Natural killer cell treated with Interleukin-12 subunit alpha and Interleukin-12 subunit beta and Interleukin-15 and Interleukin-18, amount 100 ng/mL, for 72 hours (primary cell): ENCODE measurements at places on chromosomes 4 and X. TPM values are rescaled to one million over a fixed set of nuclear protein-coding genes. Genes with fewer than 3 reads are reported as not detected.

Gene PGAM4
- not detected for total RNA-seq

Gene C4orf50
- total RNA-seq, result 0.81 TPM

Gene ZNF630
- 2.3 TPM for total RNA-seq

Gene PLXNB3
- 0.48 TPM for total RNA-seq

- peak overlapping the region; percentile 78 for H3K4me3 ChIP-seq
- DNase-seq, result peak; percentile 75
- H3K27me3 ChIP-seq, result no peaks in the 10 kb centered on the region
- peaks cover 10% of the 10 kb centered on the region for H3K36me3 ChIP-seq
- H3K27ac ChIP-seq, result peak overlapping the region; percentile 74
Observed at GRCh38 chr4:98446499-98447375, 185.6 kb downstream of the RAP1GDS1 start.

DNA sequence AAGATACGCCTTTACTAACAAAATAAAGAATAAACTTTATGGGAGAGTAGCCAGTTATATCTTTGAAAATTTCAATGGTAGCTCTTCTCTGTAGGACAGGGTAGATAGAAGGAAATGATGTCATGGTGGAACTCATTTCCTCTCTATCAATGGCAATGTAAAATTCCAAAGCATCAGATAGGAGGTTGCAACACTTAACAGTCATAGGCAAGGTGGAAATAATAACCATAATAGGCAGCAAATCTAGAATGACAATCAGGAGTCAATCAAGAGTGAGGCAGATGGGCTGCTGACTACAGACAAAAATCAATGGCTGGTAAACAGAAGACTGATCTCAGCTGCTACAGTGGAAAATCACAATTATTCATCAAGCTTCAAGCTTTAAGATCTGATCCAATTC lies 53.9 kb upstream of the TET2 start:
- no peak for DNase-seq
- peaks cover 32% of the 10 kb centered on the region for H3K36me3 ChIP-seq
- no peak overlapping the region for H3K4me3 ChIP-seq
- H3K27me3 ChIP-seq, result peaks cover 9% of the 10 kb centered on the region
- no peaks in the 10 kb centered on the region for H3K4me1 ChIP-seq

DNA sequence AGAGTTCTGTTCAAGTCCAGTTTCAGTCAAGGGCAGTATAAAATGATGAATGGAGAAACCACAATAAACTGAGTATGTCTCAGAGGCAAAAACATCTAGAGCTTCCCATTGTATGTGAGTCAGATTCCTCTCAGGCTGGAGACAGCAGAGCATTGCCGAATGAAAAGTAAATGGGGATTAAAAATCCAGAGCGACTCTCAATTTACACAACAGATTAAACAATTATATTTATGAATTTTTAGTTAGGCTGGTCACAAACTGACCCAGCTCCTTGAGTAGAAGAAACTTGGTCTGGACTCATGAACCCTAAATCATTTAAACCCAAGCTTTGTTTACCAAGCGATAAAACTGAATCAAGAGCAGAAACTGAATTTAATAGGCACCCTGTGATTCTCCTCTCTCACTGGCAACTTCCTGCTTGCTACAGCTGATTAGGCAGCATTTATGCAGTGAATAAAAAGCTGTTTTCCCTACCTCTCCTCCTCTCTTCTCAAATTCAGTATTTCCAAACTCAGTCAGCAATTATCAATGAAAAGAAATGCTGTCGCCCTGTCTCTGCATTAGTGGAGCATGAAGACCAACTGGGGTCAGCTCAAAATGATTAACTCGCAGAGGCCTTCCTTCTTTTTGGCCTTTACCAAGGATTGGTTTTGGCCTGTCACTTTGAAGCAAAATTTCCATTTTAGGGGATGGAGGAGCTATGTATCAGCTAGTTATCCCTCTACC lies 568.0 kb downstream of the PDHA2 start:
- H3K36me3 ChIP-seq, result peaks cover 5% of the 10 kb centered on the region
- no peak overlapping the region for H3K4me3 ChIP-seq
- no peak for DNase-seq
- H3K4me1 ChIP-seq, result no peaks in the 10 kb centered on the region

DNA sequence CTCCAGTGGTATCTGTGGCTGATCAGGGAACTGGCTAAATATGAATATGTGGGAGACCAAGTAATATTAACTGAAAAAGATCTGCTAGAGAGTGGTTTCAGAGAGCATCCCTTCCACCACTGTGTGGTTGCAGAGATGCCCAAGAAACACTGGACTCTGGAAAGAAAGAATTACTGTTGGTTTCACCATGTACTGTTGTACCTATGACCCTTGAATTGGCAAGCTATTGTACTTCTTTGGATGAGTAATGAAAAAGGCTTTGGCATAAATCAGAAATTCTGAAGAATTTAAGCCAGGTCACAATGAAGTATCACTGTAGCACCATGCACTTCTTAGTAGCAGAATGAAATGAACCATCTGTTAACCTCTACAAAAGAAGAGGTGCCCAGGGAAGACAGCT lies 134.4 kb upstream of the INTU start:
- no peak overlapping the region for H3K4me3 ChIP-seq
- H3K27me3 ChIP-seq, result no peaks in the 10 kb centered on the region
- H3K36me3 ChIP-seq, result no peaks in the 10 kb centered on the region
- DNase-seq, result no peak

- peak overlapping the region; percentile 47 for H3K4me3 ChIP-seq
- peaks cover 37% of the 10 kb centered on the region for H3K4me1 ChIP-seq
- H3K36me3 ChIP-seq, result peaks cover 11% of the 10 kb centered on the region
- DNase-seq, result no peak
Observed at GRCh38 chr4:102552781-102553180, 51.6 kb downstream of the NFKB1 start.

DNA sequence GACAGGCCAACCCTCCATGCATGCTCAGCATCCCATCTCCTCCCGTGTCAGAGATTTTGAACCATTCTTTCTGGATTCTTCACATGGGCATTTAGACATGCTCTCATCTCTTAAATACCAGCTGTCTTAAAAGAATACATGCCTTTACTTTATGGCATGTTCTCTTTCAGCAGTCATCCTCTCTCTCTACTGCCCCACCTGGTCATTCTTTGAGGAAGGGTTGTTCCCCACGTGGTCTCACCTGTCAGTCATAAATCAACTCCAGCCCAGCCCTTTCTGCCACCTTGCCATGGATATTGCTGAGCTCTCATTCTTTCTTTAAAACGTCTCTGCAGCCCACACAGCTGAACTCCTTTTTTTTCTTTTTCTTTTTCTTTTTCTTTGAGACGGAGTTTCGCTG lies 111.3 kb downstream of the ARHGAP10 start:
- no peak for DNase-seq
- H3K4me1 ChIP-seq, result peaks cover 9% of the 10 kb centered on the region
- H3K4me3 ChIP-seq, result no peak overlapping the region
- no peak overlapping the region for H3K27ac ChIP-seq

GRCh38 chr4:98967786-98968329 lies 27.7 kb upstream of the METAP1 start:
- H3K36me3 ChIP-seq, result no peaks in the 10 kb centered on the region
- no peak for DNase-seq
- no peaks in the 10 kb centered on the region for H3K4me1 ChIP-seq
- H3K4me3 ChIP-seq, result no peak overlapping the region
